ENCODE measurements at places on chromosomes 2 and 18. TPM values are rescaled to one million over a fixed set of nuclear protein-coding genes. Genes with fewer than 3 reads are reported as not detected.

The PREB gene
- 28.1 TPM for total RNA-seq

The CDCA7 gene
- 5.6 TPM for total RNA-seq

The APOB gene
- total RNA-seq: 2.0 TPM

The TWIST2 gene
- not detected for total RNA-seq

The RAB6C gene
- not detected for total RNA-seq

The LIMS1 gene
- total RNA-seq: 82.8 TPM

The BMP10 gene
- total RNA-seq: not detected

The REG3G gene
- 0.38 TPM for total RNA-seq

GRCh38 chr2:67881816-67882215, 181.0 kb downstream of the C1D start:
- no peak overlapping the region for H3K4me3 ChIP-seq
- no peaks in the 10 kb centered on the region for H3K4me1 ChIP-seq
- DNase-seq: no peak
- H3K27ac ChIP-seq: no peak overlapping the region
- H3K36me3 ChIP-seq: no peaks in the 10 kb centered on the region

- no peak overlapping the region for H3K27ac ChIP-seq
- no peaks in the 10 kb centered on the region for H3K27me3 ChIP-seq
- no peak overlapping the region for H3K4me3 ChIP-seq
- no peaks in the 10 kb centered on the region for H3K4me1 ChIP-seq
- no peaks in the 10 kb centered on the region for H3K36me3 ChIP-seq
Observed at GRCh38 chr2:238487134-238487533, 60.4 kb downstream of the ASB1 start.

GRCh38 chr2:66426244-66427111, 8.4 kb upstream of the MEIS1 start:
- H3K4me1 ChIP-seq: no peaks in the 10 kb centered on the region
- H3K27me3 ChIP-seq: peaks cover 12% of the 10 kb centered on the region
- DNase-seq: no peak
- no peak overlapping the region for H3K27ac ChIP-seq
- no peaks in the 10 kb centered on the region for H3K36me3 ChIP-seq

GRCh38 chr2:126890136-126890510, 8.6 kb upstream of the TEX51 start:
- H3K36me3 ChIP-seq: no peaks in the 10 kb centered on the region
- H3K27me3 ChIP-seq: no peaks in the 10 kb centered on the region
- H3K4me3 ChIP-seq: no peak overlapping the region
- peaks cover 10% of the 10 kb centered on the region for H3K4me1 ChIP-seq
- no peak for DNase-seq
- H3K27ac ChIP-seq: no peak overlapping the region

DNA sequence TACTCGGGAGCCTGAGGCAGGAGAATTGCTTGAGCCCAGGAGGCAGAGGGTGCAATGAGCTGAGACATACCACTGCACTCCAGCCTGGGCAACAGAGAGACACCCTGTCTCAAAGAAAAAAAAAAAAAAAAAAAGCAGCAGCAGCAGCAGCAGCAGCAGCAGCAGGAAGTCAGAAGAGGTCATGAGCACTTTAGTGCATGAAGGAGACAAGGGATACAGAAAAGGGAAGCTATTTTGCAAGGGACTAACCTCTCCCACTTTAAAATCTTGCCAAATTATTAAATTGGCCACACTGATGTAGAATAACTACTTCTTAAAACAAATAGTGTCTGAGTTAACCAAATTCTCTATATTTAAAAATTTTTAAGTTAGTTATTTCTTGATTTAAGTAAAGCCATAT, 113.4 kb upstream of the PDE1A start:
- no peaks in the 10 kb centered on the region for H3K27me3 ChIP-seq
- no peaks in the 10 kb centered on the region for H3K4me1 ChIP-seq
- no peak for DNase-seq
- no peaks in the 10 kb centered on the region for H3K36me3 ChIP-seq
- no peak overlapping the region for H3K4me3 ChIP-seq

DNA sequence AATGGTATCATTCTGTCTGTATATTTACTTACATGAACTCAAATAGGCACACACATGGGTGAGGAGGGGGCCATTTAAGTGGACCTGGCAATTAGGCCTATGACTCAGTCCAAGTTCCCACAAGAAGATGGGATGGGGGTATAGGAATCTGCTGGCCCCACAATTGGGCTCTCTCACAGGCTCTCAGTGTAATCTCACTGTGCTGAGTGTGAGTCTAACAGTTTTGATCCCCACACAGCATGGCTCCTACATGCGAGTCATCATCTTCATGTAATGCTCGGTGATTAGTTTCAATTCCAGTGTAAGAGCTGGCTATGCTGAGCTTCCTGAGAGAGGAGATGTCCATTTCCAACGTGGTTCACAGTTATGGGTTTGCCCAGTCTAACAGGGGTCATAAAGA, 114.0 kb downstream of the GATA6 start:
- H3K27ac ChIP-seq: peak overlapping the region; percentile 92

DNA sequence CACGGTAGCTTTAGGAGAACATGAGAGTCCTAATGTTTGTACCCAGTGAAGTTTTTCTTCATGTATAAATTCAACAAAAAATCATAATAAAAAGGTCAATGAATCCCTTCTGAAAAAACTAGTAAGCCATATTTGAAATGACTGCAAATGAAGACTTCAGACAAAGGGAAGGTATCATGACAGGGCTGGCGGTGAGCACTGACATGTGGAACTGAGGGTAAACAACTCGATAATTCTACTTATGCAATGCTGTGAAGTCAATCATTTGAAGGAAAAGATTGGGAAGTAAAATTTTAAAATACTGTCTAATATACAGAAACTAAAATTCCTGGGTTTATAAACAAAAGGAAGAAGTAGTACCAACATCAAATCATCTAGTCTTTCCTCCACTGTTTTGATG, 190.2 kb upstream of the COPS8 start:
- H3K27ac ChIP-seq: no peak overlapping the region
- H3K4me3 ChIP-seq: no peak overlapping the region
- H3K4me1 ChIP-seq: no peaks in the 10 kb centered on the region
- H3K27me3 ChIP-seq: peaks cover 3% of the 10 kb centered on the region
- no peaks in the 10 kb centered on the region for H3K36me3 ChIP-seq

DNA sequence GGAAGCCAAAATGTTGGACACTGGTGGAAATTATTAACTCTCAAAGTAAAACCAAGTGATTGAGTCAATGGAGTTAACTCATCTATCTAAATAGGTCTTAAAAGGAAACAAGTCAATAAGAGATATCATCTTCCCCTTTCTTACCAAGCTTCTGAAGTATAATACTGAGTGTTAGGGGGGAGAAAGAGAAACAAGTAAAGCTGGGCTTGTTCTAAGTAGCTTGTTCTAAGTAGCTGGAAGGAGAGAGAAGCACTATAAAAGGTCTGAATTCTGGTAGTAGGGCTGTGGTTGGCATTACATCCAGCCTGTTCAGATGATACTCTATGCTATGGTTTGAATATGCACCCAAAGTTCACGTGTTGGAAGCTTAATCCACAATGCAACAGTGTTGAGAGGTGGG, 26.8 kb downstream of the YES1 start:
- peaks cover 2% of the 10 kb centered on the region for H3K4me1 ChIP-seq
- no peak overlapping the region for H3K27ac ChIP-seq
- H3K36me3 ChIP-seq: no peaks in the 10 kb centered on the region
- H3K4me3 ChIP-seq: no peak overlapping the region
- no peaks in the 10 kb centered on the region for H3K27me3 ChIP-seq
- DNase-seq: no peak

DNA sequence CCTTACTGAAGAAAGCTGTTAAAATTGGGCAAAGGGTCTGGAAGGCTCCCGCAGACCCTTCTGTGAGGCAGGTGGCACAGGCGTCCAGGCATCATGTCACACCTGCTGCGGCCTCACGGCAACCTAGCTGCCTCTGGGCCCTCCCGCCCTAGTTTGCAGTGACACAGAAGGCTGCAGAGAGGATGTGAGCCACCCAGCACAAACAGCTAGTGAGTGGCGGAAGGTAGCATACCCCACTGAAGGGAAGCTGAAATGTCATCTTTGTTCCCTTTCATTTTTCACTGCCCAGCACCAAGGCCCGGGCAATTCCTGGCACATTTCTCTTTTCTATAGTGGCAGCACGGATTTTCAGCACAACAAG, 53.8 kb downstream of the TRAPPC12 start:
- H3K4me3 ChIP-seq: no peak overlapping the region
- no peak overlapping the region for H3K27ac ChIP-seq
- no peaks in the 10 kb centered on the region for H3K27me3 ChIP-seq
- peaks cover 45% of the 10 kb centered on the region for H3K36me3 ChIP-seq
- DNase-seq: no peak

- no peak overlapping the region for H3K4me3 ChIP-seq
- H3K27ac ChIP-seq: no peak overlapping the region
- DNase-seq: no peak
- H3K36me3 ChIP-seq: no peaks in the 10 kb centered on the region
Observed at GRCh38 chr2:11591091-11591490, 57.2 kb downstream of the GREB1 start.

DNA sequence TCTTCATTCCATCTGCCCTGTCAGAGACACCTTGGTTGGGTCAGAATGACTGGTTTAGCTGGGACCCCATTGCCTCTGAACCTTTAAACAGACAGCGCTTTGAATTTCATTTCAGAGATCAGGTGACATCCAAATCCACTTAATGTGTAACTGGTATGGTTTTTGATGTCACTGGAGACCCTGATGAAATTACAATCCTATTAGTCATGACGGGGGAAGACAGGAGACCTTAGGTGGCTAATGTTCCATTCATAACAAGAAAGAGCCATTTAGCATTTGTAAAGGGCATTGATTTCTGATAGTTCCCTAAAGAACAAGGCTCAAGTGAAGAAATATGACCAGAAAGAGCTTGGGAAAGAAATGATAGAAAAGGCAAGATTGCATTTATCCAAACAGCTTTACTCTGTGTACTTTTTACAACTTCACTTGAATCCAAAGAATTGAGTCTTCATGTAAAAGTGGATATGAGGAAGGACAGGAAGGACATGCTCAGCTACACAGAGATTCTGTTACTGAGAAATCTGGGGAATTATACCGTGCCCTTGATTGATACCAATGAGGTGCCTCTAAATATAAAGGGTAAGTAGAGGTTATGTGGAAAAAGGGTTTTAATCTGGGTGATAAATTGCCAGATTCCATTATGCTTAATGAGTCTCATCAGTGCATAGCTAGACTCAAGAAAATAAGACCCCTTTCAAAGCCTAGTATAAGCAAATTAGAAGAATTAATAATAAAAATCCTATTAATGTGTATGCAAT, 198.2 kb downstream of the NCKAP5 start:
- no peak for DNase-seq
- no peak overlapping the region for H3K27ac ChIP-seq
- H3K4me1 ChIP-seq: no peaks in the 10 kb centered on the region

- DNase-seq: no peak
- H3K4me3 ChIP-seq: no peak overlapping the region
- no peaks in the 10 kb centered on the region for H3K36me3 ChIP-seq
- H3K4me1 ChIP-seq: no peaks in the 10 kb centered on the region
- no peak overlapping the region for H3K27ac ChIP-seq
- H3K27me3 ChIP-seq: no peaks in the 10 kb centered on the region
Observed at GRCh38 chr18:57141208-57142129, 5.4 kb upstream of the BOD1L2 start.

DNA sequence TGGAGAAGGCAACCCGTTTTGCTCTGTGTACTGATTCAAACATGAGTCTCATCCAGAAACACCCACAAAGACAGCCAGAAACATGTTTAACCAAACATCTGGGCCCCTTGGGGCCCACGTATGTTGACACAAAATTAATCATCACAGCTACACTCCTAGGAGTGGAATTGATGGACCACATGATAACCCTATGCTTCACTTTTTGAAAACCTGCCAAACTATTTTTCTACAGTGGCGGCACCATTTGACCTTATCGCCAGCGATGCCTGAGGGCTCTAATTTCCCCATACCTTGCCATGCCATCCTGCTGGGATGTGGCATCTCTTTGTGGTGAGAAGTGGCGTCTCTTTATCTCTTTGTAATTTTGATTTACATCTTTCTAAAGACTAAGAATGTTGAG, 38.5 kb downstream of the PSMG2 start:
- H3K27me3 ChIP-seq: no peaks in the 10 kb centered on the region
- no peak for DNase-seq
- H3K4me1 ChIP-seq: no peaks in the 10 kb centered on the region
- H3K27ac ChIP-seq: no peak overlapping the region

GRCh38 chr2:196244966-196245365, 73.6 kb upstream of the STK17B start:
- no peak overlapping the region for H3K4me3 ChIP-seq
- DNase-seq: no peak
- no peak overlapping the region for H3K27ac ChIP-seq
- no peaks in the 10 kb centered on the region for H3K27me3 ChIP-seq

DNA sequence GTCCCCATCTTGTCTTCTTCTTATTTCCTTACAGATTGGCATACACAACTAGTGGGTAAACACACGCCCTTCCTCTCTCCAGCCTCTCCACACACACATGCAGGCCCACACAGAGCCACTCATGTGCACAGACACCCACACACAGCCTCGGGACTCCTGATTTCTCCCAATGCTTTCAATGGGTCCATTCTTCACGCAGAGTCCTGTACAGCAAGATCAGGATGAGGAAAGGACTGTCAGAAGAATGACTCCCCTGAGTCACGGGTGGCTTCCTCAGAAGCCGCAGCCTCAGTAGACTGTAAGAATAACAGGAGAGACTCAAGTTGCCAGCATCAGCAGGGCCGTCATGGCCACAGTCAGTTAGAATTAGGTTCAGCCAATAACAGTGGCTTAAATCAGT, 109.1 kb upstream of the GLI2 start:
- DNase-seq: no peak
- no peaks in the 10 kb centered on the region for H3K36me3 ChIP-seq
- H3K4me3 ChIP-seq: no peak overlapping the region
- H3K27me3 ChIP-seq: no peaks in the 10 kb centered on the region
- no peaks in the 10 kb centered on the region for H3K4me1 ChIP-seq

DNA sequence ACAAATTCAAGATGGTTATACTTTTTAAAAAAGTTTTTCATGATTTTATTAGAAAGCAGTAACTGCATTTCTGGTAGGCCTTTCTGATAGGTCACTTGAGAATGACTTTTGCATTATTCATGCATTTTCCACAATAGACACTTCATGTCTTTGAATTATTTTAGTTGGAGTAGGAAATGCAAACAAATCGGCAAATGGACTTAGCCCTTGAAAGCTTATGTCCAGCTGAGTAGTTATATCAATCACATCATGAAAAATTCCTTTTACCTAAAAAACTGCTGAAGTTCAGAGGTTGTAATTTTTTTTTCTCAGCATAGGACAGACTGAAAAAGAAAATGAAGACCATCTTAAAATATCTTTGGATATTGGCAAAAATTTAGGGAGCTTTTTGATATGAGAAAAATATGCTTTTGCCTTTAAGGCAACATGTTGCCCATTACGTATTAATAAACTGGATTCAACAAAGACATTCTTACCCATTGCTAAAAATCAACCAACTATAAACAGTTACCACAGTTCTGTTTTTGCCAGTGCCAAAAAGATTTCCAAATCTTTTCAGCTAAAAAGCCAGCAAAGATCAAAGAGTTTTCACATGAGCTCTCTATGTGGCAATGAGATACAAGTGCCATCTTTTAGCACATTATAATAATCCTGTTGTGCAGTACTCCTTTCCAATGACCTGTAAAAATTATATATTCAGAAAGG, 45.5 kb upstream of the FRZB start:
- no peaks in the 10 kb centered on the region for H3K36me3 ChIP-seq
- H3K4me3 ChIP-seq: no peak overlapping the region
- no peak overlapping the region for H3K27ac ChIP-seq
- no peaks in the 10 kb centered on the region for H3K27me3 ChIP-seq

- DNase-seq: no peak
- no peak overlapping the region for H3K4me3 ChIP-seq
- H3K27ac ChIP-seq: no peak overlapping the region
Observed at GRCh38 chr18:9594823-9595596, 19.3 kb downstream of the PPP4R1 start.

GRCh38 chr2:231010201-231010730, 14.3 kb downstream of the SPATA3 start:
- H3K27ac ChIP-seq: no peak overlapping the region
- H3K4me3 ChIP-seq: no peak overlapping the region
- H3K36me3 ChIP-seq: no peaks in the 10 kb centered on the region
- no peak for DNase-seq
- peaks cover 34% of the 10 kb centered on the region for H3K27me3 ChIP-seq
